ENCODE measurements at places on chromosomes 13 and 19. TPM values are rescaled to one million over a fixed set of nuclear protein-coding genes. Genes with fewer than 3 reads are reported as not detected.

SLC10A2 gene
- total RNA-seq, result 0.12 TPM

MFSD12 gene
- total RNA-seq, result 55.8 TPM

JOSD2 gene
- 18.8 TPM for total RNA-seq

ICAM5 gene
- 2.2 TPM for total RNA-seq

FFAR3 gene
- 0.76 TPM for total RNA-seq

APLP1 gene
- total RNA-seq, result 10.3 TPM

DYRK1B gene
- 42.7 TPM for total RNA-seq

ATP8B3 gene
- 1.9 TPM for total RNA-seq

PSG2 gene
- not detected for total RNA-seq

DENND1C gene
- 2.2 TPM for total RNA-seq

LILRB1 gene
- total RNA-seq, result 3.4 TPM

CEACAM7 gene
- total RNA-seq, result not detected

MYBPC2 gene
- total RNA-seq, result 41.0 TPM

KLC3 gene
- 4.0 TPM for total RNA-seq

ENOX1 gene
- 10.1 TPM for total RNA-seq

NPAS1 gene
- total RNA-seq, result 2.4 TPM

DUS3L gene
- total RNA-seq, result 31.2 TPM

ADGRE3 gene
- total RNA-seq, result 1.3 TPM

SIAH3 gene
- 0.99 TPM for total RNA-seq

TMEM238 gene
- 1.6 TPM for total RNA-seq

SLC7A10 gene
- total RNA-seq, result 3.0 TPM

TMPRSS9 gene
- total RNA-seq, result 0.23 TPM

SGCG gene
- total RNA-seq, result 17.3 TPM

S1PR4 gene
- total RNA-seq, result 4.8 TPM

SMIM24 gene
- total RNA-seq, result 34.7 TPM

GSX1 gene
- not detected for total RNA-seq

TEX29 gene
- total RNA-seq, result 0.58 TPM

C1QTNF9 gene
- total RNA-seq, result 1.1 TPM

EXOC3L2 gene
- total RNA-seq, result 27.9 TPM

STAP2 gene
- total RNA-seq, result 22.6 TPM

IGFLR1 gene
- total RNA-seq, result 4.5 TPM

PDX1 gene
- total RNA-seq, result not detected

DACH1 gene
- total RNA-seq, result 54.5 TPM

CALR3 gene
- not detected for total RNA-seq

CFAP97D2 gene
- not detected for total RNA-seq

CD79A gene
- 4.4 TPM for total RNA-seq

FCER2 gene
- total RNA-seq, result 0.23 TPM

ZNF443 gene
- 8.6 TPM for total RNA-seq

WDR87 gene
- not detected for total RNA-seq

RFPL4A gene
- not detected for total RNA-seq

All from metanephros (tissue), 2 donors.